ENCODE measurements at places on chromosomes 12 and 14.

GRCh38 chr14:98093111-98093510 is 1178.9 kb downstream of the BCL11B start:
- DNase-seq: no peak

GRCh38 chr12:2960996-2961616 is 1.9 kb downstream of the TEAD4 start:
- DNase-seq: no peak

GRCh38 chr12:120100630-120101029 is 15.9 kb downstream of the RAB35 start:
- no peak for DNase-seq

DNA sequence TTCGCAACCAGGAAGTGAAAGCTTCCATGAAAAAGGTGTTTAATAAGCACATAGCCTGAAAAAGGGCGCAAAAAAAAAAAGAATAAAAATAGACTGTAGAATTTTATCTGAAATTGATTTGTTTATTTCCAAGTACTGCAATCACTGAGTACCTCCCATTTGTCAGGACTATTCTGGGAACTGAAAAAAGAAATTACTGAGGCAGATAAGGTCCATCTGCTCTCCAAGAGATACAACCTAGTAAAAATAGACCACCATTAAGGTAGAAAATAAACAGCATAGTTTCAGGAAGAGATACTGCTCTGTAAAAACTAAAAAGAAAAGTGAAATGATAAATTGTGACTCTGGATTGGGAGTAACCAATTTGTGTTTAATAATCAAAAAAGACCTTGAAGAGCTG is 24.7 kb downstream of the OR4N2 start:
- no peak for DNase-seq

GRCh38 chr14:77264466-77265186 is 6.4 kb downstream of the NGB start:
- no peak for DNase-seq

DNA sequence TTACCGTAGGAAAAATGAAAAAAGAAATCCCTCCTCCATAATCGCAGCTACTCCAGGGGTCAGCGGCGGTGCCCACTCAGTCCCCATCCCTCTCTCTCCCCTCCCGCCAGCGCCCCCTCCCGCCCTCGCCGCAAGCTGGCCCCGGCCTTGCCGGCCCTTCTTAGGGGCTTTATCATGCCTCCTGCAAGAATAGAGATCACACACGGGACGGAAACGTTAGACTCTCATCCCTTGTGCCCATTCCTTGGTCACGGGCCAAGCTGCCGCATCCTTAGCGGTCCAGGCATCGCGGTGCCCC is 692 bp upstream of the COX14 start:
- no peak for DNase-seq

DNA sequence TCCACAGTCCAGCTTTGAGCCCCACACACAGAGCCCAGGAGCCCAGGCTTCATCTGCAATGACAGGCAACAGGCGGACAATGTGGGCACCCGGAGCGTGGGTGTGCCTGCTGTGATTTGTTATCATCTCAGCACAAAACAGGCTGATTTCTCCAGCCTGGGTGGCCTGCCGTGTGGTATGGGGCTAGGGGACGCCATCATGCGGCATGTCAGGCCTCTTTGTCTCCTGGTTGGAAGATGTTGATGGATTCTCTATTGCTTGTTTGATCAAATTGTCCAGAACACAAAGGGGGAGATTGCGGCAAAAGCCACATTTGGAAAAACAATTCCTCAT is 147.1 kb downstream of the KIF26A start:
- DNase-seq: no peak

GRCh38 chr12:27185234-27186021 is 58.7 kb upstream of the STK38L start:
- DNase-seq: no peak

GRCh38 chr12:89907659-89908058 is 199.0 kb upstream of the ATP2B1 start:
- no peak for DNase-seq

GRCh38 chr12:43221216-43221615 is 330.8 kb downstream of the ADAMTS20 start:
- DNase-seq: no peak

DNA sequence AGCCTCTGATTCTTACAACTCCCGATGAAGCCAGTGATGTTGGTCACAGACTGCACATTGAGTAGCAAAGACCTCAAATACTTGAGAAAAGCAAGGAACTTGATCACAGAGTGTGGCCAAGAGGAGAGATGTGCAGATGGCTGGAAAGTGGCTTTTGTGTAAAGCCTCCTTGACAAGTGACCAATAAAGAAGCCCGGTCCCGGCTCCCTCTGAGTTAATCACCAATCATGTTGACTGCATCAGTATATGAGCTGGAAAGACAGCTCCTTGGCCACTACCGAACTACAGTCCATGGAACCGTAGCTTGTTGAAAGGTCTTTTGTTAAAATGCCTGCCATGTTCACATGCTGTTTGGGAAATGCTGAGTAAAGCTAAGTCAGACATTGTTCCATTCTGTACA is 23.7 kb upstream of the SERPINA6 start:
- DNase-seq: no peak

DNA sequence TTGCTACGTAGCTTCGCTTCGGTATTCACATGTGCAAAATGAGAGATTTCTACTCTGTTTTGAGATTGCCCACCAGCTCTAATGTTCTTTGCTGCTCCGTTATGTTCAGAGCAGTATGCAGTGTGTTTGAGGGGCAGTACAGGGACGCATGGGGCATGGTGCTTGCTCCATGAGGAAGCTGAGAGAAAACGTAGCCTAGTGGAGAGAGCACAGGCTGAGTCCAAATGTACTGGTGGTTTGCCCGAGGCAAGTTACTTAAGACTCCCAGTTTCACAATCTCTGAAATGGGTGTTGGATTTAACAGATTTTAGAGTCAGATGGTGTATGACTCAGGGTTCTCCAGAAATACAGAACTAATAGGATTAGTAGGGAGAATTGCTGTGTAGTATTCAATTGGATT is 310.5 kb downstream of the ETNK1 start:
- DNase-seq: no peak

- DNase-seq: no peak
Measured at GRCh38 chr14:76936483-76936882, 92.0 kb downstream of the IRF2BPL start.

DNA sequence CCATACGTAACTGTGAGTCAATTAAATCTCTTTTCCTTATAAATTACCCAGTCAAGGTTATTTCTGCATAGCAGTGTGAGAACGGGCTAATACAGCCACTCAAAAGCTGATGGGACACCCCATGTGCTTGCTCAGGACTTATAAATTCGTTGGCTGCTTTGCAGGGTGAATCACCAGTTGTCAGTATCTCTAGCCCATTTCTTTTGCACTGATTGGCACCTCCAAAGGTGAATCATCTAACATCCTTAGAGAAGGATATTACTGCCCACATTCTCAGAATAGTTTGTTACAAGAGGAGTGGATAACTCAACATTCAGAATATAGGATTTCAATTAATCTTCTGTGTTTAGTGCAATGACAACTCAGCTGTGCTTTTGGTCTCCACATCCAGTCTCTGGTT is 601.5 kb downstream of the KCNH5 start:
- no peak for DNase-seq

DNA sequence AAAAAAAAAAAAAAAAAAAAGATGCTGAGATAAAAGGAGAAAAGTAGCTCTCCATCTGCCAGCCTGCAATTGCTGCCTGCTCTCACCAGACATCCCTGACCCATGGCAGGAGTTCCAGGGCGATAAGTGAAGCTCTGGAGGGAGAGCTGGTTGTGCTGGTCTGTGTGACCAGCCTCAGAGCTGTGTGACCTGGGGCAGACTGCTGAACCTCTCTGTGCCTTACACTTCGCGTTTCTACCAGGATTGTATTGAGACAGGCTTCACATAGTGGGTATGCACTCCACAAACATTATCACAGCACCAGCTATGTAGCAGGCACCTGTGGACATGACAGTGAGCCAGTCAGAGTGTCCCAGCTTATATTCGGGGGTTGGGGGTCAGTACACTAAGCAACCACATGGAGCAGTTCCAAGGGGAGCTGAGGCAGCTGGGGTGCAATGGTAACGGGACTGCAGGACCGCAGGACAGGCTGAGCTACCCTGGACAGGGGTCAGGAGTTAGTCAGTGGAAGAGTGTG is 57.5 kb downstream of the RBM19 start:
- no peak for DNase-seq

- no peak for DNase-seq
Measured at GRCh38 chr14:94374749-94375260, 13.6 kb downstream of the SERPINA1 start.

- DNase-seq: no peak
Measured at GRCh38 chr12:43896496-43896895, 60.6 kb downstream of the TMEM117 start.

DNA sequence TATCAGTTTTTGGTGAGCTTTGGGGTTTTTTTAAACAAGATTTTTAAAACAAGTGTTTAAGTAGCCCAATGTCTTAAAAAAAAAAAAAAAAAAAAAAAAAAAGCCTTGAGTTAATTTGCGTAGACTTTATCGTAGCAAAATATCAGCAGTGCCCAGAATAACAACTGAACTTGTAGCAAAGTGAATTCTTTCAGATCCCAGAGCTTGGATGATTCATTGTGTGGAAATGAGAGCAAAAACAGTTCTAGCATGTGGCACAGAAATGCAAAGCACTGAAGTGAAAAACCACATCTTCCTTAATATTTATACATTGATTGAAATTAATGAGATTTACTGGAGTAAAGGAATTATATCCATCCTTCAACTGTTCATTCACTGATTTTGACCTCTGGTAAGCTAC is 258.1 kb downstream of the EGLN3 start:
- no peak for DNase-seq

GRCh38 chr12:126051611-126052107 is 986.4 kb downstream of the AACS start:
- DNase-seq: no peak

DNA sequence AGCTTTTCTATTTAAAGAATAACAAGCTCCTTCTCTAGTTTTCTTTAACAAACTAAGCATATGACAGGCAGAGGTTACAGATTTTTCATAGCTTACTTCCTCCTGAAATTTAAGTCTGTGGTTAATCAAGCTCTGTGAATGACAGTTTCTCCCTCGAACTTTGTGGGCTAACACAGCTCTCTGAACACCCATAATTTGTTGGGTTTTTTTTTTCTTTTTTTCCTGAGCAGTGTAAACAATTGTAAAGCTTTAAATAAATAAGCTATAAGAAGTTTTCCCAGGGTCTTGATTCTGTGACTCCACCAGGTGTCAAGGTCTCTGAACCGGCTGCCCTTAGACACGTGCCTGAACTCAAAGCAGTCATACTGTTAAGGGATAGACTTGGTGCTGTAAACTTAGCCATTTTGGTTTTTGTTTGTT is 128.1 kb upstream of the AMIGO2 start:
- DNase-seq: no peak

DNA sequence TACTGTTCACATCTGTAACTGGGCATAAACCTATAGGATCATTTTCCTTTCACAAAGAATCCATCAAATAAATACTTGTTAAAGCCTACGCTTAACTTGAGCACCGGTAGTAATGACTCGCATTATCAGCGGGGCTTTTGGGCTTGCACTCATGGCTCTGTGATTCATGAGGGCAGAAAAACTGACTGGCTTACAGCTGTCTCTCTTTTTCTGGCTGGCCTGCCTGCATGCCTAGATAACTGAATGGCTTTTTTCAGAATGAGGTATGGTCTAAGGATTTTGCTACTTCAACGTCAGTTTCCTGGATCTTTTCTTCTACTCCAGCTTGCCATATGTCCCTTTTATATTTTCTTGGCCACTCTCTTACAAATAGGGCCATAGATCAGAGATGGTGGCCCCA is 531.1 kb downstream of the NRXN3 start:
- DNase-seq: no peak

- DNase-seq: no peak
Measured at GRCh38 chr12:92208613-92209121, 63.0 kb upstream of the BTG1 start.

- no peak for DNase-seq
Measured at GRCh38 chr12:126483145-126484068, 1418.2 kb downstream of the AACS start.

GRCh38 chr12:88445705-88446394 is 134.4 kb downstream of the KITLG start:
- DNase-seq: no peak

DNA sequence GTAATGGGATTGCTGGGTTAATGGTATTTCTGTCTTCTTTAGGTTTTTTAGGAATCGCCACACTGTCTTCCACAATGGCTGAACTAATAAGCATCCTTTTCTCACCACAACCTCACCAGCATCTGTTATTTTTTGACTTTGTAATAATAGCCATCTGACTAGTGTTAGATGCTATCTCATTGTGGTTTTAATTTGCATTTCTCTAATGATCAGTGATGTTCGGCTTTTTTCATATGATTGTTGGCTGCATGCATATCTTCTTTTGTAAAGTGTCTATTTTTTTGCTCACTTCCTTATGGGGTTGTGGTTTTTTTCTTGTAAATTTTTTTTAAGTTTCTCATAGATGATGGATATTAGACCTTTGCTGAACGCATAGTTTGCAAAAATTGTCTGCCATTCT is 377.9 kb downstream of the GALC start:
- no peak for DNase-seq

GRCh38 chr14:42535397-42535796 is 928.7 kb downstream of the LRFN5 start:
- no peak for DNase-seq

- DNase-seq: no peak
Measured at GRCh38 chr14:75522983-75523318, 682 bp downstream of the BATF start.

- DNase-seq: no peak
Measured at GRCh38 chr12:4909734-4910501, at the start of gene KCNA1. KCNA1 (plus strand) TSS chr12:4909905; CDS start chr12:4911379, 1,474 bp downstream.

- DNase-seq: no peak
Measured at GRCh38 chr14:49888293-49888692, 4.6 kb upstream of the ARF6 start.

GRCh38 chr14:105148604-105149145 is 19.9 kb downstream of the JAG2 start:
- no peak for DNase-seq

DNA sequence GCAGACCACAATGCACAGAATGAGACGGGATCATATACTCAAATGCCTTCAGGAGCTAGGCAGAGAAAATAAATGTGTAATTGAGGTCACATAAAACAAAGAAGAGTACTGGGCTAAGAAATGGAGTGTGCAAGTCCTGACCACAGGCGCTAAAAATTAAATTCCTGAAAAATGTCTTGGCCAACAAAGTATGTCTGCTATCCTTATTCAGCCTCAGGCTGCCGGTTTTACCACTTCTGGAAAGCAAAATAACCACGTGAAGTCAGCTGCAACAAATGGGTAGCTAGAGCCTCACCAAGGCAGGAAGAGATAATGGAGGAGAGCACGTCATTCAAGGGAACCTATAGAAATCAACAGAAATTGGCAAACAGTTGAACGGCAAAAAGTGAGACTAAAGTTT is 3.1 kb downstream of the PYGL start:
- DNase-seq: no peak

GRCh38 chr12:30243426-30243825 is 452.2 kb downstream of the IPO8 start:
- no peak for DNase-seq

DNA sequence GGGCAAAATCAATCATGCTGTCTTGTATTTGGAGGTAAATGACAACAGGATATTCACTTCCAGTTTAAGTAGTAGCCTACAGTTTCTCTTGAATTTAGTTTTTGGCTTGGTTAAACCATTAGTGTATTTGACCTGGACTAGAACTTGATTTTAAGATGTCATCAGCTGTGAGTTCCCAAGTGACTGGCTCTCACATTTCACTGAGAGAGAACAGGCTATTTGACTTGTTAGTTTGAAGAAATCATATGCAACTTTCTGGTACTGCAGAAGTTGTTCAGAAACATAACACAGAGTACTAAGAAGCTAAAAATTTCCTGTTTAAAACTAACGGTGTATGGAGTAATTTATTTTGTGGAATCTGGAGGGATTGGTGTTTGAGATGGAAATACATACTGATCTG is 22.3 kb downstream of the MNAT1 start:
- DNase-seq: no peak
